RWPE1 (cell line): ENCODE measurements at places on chromosomes 3 and 15.

- DNase-seq: no peak
These were observed 1029.3 kb upstream of the CFAP20DC start for GRCh38 chr3:60079076-60079475.

- peak; percentile 62 for DNase-seq
These were observed 88.9 kb upstream of the CCNL1 start for GRCh38 chr3:157248590-157249422.

DNA sequence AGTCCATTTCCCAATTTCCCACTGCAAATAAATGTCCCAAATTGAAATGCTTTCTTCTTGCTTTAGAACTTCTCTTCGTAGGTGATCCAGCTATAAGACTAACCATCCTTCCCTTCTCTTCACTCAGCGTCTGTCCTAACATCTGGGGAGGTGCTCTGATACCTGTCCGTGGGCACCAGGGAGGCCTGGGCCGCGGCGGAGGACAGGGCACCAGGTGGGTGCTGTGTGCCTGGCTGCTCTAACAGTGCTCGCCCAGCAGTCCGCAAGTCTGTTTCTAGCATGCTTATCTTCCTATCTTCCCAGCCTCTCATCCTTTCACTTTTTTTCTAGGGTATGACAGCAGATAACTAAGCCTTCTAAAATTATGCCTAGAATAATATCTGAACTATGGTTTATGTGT is 37.3 kb downstream of the NKIRAS1 start:
- DNase-seq: no peak

- no peak for DNase-seq
These were observed 26.3 kb upstream of the TIPARP start for GRCh38 chr3:156648086-156648485.

DNA sequence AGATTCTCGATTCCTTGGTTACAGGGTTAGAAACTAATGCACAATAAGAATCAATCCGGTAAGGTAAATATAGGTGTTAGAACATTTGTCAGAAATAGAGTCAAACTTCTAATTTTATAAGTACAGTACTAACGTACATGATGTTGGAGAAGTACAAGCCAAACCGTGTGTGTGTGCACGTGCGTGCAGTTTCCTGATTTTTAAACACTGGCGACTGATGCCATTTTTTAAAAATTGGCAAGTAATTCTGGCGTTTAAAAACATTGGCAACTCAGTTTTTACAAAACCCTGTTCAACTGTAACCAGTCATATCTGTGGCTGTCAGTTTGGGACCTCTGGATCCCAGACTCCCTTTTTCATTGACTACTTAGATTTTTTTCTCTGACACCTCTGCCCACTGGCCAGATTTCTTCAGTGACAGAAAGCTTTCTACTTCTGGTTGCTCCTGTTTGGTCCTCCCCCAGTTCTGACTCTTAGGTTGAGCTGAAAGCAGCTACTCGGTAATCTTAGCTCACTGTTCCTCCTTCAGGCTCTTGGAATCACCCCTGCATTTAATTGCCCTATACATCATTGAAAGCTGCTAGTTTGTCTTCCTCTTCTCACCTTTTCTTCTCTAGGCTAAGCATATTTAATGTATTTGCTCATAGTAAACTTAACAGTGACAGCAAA is 843 bp downstream of the ATG7 start:
- no peak for DNase-seq

DNA sequence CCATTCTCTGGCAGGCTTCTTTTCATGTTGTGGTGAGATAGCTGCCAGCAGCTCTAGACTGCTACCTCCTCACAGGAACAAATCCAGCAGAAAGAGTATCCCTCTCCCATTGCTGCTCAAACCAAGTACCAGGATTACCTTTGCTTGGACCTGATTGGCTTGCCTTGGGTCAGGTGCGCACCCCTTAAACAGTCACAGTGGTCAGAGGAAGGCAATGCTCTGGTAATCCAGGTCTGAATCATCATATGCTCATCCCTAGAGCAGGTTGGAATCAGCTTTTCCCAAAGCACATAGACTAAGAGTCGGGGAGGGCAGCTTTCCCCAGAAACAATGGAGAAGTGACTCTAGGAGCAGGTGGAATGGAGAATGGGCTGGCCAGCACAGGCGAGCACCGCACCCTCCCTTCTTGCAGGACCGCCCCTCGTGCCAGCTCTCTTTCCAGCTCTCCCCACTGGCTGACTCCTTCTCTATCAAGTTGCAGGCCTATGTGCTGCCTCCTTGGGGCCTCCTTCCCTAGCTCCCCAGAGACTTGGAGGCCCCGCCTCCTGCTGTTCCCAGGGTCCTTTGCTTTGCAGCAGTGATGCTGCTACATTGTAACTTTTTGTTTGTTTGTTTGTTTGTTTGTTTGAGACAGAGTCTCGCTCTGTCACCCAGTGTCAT is 29.9 kb upstream of the ADPGK start:
- DNase-seq: peak; percentile 30

DNA sequence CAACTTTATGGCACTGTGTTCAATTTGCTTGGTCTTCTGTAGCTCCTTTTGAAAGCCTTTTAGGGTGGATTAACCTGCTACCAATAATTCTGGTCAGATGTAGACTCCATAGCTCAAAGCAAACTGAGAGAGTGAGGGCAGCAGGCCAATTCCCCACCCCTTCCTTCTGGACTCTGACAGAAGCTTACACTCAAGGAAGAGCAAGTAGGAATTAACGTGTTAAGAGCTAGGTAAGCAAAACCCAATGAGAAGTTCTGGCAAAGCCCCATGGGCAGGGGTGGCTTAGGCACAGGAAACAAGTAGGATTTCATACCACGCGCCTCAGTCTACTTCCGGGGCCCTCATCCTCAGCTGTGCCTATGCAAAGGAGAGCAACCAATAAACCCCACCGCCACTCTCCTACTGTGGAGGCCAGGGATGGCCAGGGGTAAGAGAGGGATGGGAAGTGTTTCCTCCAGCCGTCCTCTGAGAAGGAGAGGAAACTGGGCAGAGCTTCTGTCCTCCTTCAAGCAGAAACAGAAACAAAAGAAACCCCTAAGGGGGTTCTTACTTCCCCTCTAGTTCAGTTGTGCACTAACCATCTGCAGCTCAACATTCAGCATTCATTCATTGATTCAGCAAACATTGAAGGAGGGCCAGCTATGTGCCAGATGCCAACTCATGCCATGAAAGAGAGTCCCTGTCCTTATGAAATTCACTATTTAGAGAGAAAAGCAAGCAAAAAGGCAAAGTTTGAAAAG is 12.6 kb downstream of the CCR5 start:
- DNase-seq: no peak

DNA sequence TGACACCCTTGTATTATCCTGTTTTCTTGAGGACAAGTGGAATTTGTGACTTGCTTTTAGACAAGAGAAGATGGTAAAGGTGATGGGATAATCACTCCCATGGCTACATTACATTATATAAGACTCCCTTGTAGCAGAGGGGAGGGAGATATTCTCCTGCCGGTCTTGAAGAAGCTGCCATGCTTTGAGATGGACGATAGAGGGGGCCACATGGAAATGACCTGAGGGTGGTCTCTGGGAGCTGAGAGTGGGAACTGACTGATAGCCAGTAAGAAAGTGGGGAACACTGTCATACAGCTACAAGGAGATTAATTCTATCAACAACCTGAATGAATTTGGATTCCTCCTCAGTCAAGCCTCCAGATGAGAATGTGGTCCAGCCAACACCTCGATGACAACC is 540.1 kb downstream of the NTRK3 start:
- DNase-seq: no peak

GRCh38 chr3:157631478-157631877 is 128.3 kb upstream of the VEPH1 start:
- no peak for DNase-seq

- no peak for DNase-seq
These were observed 711.7 kb upstream of the GOLIM4 start for GRCh38 chr3:168807448-168807847.

GRCh38 chr15:68933001-68933400 is 2.7 kb downstream of the SPESP1 start:
- no peak for DNase-seq

DNA sequence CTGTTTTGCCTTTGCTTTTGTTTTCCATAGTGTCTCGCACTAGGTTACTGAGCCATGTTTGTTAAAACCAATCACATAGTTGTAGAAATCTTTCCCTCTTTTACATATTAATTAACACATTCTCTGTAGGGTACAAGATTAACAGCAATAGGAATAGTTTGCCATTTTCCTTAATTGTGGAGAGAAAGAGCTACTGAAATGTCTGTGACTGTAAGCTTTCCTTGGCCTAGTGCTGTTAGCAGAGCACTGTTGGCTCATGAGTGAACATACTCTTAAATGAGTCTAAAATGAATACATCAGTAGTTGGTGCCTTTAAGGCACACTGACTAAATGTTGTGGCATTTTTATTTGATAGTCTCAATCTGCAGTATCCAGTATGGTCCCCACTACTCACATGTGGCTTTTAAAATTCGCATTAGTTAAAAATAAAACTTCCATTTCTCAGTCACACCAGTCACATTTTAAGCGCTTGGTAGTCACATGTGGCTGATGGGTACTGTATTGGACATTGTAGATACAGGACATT is 28.2 kb downstream of the CHD2 start:
- no peak for DNase-seq

GRCh38 chr15:69983696-69984265 is 113.9 kb downstream of the TLE3 start:
- peak; percentile 65 for DNase-seq

GRCh38 chr3:45163481-45163880 is 17.3 kb upstream of the CDCP1 start:
- DNase-seq: no peak

- DNase-seq: peak; percentile 21
These were observed 632 bp upstream of the COPS2 start for GRCh38 chr15:49155834-49156627.

DNA sequence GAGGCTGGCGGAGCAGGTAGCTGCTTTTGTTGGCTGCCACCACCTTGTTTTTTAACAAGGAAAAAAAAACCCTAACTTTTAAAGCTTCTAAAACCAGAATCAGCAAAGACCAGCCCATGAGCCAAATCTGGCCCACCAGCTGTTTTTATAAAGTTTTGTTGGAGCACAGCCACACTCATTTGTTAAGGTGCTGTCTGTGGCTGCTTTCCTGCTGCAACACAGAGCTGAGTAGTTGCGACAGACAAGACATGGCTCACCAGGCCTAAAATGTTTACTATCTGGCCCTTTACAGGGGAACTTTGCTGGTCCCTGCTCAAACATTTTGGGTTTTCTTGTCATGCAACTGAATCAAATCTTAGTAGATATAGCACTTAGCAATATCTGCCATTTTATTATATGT is 18.9 kb downstream of the EFCAB12 start:
- no peak for DNase-seq

DNA sequence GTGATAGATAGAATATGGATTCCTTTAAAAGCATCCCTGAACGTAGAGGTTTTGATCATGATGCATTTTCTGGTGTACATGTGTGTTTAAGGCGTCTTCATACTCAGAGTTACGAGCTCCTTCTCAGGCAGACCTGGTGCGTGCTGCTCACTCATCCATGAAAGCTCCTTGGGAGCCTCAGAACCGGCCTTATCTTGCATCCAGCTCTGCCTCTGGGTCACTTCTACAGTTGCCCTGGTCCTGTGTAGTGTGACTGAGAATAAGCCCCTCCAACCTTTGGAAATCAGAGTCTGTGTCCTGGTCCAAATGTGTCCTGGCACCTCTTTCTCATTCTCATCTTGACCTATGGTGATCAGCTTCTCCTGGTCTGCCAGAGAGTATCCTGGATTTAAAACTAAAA is 17.3 kb upstream of the RARRES1 start:
- DNase-seq: no peak

DNA sequence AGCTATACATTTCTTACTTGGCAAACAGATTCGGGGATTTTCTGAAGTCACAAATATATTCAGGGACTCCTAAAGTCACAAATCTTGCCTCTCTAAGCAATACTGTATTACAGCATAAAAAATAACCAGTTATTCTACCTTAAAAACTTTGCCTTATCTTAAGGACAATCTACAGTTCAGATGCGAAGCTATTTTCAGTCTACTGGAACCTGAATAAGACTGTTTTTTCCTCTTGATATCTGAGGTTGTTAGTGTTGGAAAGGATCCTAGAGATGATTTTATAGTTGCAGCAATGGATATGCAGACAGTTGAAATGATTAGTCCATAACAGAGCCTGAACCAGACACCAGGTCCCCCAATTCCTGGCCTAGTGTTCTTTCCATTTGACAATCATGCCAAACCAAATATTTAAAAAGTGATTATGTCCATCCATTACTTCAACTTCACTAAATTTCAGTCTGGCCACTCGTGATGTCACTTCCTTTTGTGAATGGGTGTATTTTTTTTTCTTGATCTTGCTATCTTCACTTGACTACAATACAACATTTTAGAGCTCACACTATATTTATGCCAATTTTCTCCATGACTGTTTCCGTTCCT is 1.8 kb downstream of the HDGFL3 start:
- DNase-seq: no peak

DNA sequence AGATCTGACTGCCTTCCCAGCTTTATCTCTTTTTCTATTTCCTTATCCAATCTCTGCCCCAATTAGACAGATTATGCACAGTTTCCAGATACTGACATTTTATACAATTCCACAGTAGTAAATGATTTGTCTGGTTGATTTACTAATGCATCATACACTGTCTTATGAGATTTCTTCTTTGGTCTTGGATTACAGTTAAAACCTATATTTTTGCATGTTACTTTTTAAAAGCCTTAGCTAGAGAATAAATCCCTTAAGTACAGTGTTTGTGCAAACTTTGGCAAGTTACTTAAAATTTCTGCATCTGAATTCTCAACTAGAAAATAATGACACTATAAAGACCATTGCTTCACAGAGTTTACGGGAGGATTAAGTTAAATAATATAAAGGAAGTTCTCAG is 6.0 kb downstream of the UNC13C start:
- DNase-seq: no peak

GRCh38 chr15:40054605-40054854 is 15.5 kb upstream of the SRP14 start:
- DNase-seq: no peak

DNA sequence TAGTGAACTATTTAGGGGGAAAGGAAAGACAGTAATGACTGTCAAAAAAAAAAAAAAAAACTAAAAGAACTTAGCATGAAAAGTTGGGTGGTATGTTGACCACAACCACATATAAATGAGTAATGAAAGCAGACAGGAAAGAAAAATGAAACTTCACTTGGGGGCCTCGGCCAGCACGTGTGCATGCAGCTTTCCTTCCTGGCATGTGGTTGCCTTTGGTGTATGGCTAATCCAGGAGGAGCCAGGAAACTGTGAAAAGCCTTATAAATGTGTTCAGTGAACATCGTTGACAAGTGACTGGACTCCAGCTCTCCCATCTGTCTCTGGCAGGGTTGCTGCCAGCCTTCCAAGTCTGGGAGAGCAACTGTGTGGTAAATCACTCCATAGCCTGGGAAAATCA is 195.1 kb downstream of the DTWD1 start:
- DNase-seq: no peak

GRCh38 chr15:25739687-25740121 is 123.4 kb downstream of the ATP10A start:
- no peak for DNase-seq

- no peak for DNase-seq
These were observed 38.5 kb downstream of the SYN2 start for GRCh38 chr3:12042638-12043037.

- no peak for DNase-seq
These were observed at the start of gene GP9 for GRCh38 chr3:129060276-129061022. Gene GP9 (plus strand): TSS chr3:129060779. CDS start chr3:129061740, 961 bp downstream.
